ENCODE measurements at places on chromosomes 6 and 20.

DNA sequence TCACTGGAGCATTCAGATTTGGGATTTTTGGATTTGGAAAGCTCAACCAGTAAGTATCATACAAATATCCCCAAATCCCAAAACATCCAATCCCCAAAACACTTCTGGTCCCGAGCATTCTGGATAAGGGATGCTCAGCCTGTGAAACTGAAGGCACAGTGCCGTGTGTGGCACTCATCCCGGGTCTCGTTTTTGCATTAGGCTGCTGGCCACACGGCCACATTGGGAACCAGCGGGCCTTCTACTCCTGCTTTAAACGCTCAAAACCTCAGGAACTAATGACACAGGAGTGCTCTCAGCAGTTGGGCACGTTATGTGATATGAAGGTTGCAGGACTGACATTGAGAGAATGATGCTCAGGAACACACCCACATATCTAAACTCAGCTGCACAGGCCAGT lies 35.6 kb downstream of the PSMG4 start:
- no peak for DNase-seq

DNA sequence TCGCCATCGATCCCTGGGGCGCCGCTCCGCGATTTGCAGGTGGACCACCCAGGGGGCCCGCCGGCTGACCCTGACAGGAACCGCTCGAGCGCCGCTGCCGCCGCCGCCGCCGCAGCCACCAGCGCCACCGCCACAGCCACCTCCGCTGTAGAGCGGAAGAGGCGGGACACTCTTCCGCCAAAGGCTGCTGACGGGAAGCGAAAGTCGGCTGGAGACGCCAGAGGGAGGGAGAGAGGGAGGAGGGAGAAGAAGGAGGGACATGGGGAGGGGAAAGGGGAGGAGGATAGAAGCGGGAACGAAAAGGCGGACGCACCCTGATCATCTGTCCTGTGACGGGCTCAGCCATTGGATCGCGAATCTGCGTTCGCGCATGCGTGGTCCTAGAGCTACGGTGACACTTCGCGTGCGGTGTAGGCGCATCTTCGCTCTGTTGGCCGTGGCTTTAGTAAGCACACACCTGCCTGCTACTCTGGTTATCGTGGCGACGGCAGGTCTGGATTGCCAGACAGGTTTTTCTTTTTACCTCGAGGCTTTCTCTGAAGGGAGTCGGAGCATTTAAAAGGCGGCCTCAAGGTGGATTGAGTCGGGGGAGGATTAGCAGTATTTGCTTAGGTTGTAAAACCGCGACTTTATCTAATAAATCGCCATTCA lies at the start of gene TMEM30A:
TMEM30A (minus strand) TSS at position 161 of the 651 bp plus-strand sequence; CDS start at position 7, 154 bp downstream.
- DNase-seq = peak; percentile 99

- peak; percentile 64 for DNase-seq
These were observed 98.7 kb upstream of the SGK1 start for GRCh38 chr6:134416418-134417154.

DNA sequence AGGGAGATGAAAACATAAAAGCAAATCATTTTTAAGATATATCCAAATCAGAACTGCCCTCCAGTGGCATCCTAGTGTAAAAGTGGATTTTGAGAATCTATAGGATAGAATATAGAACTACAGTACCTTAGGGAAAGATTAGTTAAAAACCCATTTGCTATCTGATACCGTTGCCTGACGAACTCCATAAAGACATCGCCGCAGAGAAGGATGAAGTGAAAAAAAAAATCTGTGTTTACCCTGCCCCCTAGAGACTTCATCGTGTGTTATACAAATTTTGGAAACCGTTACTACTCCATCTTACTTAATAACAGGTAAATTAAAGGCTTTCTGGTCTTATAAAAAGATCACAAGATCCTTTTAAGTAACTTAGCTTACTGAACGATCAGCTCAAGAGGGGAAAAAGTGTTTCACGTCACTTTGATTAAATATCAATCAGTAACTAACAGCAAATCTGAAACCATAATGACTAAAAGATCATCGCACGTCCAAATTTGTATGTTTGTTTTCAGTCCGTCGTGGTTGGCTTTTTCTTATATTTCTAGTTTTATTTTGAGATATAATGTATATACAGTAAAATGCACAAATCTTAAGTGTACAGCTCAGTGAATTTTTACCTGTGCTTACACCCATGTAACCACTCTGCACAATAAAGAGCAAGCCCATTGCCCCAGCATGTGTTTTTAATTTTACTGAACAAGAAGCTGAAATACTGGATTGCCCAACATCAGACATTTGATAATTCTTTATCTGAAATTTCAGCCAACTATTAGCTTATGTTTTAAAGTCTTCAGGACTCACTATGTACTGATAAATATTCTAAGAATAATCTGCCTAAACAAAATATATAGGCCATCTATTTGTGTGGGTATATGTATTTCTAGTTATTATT lies 881 bp upstream of the MCM3 start:
- DNase-seq = peak; percentile 44

DNA sequence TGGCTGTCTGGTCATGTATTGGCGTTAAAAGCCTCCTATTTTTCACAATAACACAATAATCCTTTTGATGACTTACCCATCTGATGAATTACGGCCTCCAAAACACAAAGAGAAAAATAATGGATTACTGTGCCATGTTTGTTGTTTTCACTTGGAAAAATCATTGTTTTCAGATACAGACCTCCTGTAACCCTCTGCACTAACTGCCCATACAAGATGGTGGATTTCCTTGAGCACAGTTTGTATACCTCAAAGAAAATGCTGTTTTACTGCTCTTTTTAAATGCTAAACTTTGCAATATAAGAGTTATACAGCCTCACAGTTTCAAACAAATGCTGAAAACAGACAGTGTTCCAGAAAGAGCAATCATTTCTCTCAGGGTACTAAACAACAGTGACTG lies 61.0 kb downstream of the SMLR1 start:
- DNase-seq = no peak

DNA sequence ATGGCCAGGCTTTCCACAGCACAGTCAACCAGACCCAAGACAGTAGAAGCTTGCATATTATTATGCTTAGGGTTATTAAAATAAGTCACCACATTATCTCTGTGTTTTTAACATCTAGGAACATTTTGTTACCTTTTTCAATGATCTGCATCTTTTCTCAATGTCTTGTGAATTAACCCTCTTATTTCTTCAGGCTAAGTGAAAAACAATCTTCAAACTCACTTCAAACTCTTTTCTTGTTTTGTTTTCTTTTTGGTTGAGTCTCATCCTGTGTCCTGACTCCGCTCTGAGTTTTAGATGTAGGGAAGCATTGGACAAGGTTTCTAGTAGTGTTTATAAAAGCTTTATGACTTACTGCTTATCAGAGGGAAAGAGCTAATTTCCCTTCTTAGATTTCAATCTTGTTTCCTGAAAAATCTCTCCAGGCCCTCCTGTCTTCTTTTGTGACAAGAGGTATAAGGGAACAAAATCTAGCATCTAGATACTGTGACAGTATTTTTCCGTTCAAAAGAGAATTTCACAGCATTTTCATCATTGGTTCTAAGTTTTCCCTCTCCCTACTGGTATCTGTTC lies 26.2 kb downstream of the NOX3 start:
- DNase-seq = no peak

DNA sequence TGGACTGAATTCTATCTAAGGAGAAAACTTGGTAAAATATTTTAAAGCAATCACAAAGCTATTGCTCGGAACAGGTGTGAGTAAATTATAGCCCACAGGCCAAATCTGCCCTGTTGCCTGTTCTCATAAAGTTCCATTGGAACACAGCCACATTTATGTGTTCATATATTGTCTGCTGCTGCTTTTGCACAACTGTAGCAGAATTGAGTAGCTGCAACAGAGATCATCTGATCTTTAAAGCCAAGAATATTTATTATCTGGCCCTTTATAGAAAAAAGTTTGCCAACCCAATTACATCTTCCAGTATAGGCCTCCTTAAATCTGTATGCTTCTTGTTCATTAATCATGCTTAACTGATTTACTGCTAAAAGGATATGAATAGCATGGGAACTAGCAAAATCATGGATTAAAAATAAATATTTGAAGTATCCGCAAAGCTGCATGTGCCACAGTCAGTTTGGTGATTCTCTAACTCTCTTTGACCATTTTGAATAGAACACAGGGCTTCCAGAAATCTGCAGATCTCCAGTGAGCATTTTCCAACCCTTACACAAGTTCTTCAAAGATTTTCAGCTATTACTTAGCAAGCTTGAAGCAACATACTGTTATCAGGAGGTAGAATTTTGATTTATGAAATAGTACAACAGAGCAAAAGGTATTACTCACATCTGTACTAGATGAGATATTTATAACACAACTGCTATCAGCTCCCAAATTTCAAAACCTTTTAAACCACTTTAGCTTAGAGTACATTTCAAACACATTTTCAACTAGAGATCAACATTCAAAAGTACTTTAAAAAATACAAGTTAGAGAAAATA lies 312.6 kb upstream of the ID4 start:
- DNase-seq = no peak

DNA sequence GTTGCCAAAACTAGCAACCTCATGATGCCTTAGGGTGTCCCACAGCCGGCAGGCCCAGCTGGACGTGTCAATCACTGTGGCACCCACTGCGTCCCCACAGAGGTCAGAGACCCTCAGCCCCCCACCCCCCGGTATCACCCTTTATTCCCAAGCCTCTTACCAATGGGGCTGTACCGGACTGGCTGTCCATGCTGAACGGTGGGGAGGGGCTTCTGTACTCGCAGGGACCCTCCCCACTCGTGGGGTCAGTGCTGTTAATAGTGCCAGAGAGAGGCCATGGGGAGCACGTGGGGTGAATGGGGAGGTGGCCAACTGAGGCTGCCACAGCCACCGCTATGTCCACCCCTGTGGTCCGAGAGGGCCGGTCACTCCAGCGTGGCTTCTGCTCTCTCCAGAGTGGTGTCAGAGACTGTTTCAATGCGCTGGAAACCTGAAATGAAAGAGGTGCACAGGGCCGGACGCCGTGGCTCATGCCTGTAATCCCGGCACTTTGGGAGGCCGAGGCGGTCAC lies 68.6 kb downstream of the THBS2 start:
- DNase-seq = no peak

DNA sequence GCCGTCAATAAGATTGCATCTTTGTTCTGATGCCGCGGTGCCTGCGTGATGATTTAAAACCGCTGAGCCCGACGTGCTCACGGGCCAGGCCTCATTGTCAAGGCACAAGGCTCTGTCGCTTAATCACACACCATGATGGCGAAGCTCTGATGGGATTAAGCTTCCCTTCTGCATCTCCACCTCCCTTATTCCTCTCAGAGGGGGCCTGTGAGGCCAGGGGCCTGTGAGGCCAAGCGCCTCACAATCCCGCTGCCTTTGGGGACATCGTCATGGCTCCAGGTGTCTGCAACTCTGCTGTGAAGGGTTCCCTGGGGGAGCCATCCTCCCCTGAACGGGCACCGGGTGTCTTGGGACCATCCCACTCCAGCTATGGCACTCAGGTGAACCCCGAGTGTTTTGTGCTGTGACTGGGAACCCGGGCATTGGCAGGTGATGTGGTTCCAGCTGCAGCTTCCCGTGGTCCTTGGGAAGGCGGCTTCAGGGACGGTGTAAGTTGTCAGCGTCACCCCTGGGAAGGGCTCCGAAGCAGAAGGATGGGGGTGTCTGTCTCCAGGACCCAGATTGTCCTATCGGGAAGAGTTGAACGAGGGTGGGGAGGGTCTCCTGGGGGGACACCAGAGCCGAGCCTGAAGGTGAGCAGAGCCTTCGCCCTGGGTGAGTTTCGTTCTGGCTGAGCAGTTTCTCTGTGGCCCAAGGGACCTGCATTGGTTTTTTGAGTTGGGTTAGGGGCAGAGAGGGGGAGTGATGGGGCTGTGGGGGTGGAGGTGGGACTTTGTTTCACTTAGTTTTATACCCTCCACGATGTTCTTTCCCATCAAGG lies 18.0 kb upstream of the BHLHE23 start:
- DNase-seq = no peak

- DNase-seq = no peak
These were observed 144.5 kb downstream of the SMOC2 start for GRCh38 chr6:168585441-168585840.

GRCh38 chr6:36201612-36202011 lies 5.1 kb downstream of the BRPF3 start:
- no peak for DNase-seq

DNA sequence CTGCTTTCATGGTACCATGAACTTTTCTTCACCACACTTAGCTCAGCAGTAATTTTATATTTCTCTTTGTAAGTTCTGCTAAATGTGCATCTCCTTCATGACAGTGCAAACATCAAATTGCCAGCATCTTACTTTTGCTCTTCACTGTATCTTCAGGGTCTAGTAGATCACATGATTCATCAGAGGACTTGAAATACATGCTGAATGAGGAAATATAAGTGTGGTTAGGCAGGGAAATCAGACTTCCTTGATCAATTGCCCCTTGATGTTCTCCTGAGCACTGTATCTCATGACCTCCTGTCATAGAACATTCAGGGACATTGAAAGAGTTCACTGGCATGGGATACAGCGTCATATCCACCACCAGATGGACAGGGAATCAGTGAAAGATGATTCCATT lies 25.3 kb upstream of the POLR1H start:
- no peak for DNase-seq

- DNase-seq = no peak
These were observed 142.7 kb downstream of the DNAH8 start for GRCh38 chr6:38857815-38858214.

DNA sequence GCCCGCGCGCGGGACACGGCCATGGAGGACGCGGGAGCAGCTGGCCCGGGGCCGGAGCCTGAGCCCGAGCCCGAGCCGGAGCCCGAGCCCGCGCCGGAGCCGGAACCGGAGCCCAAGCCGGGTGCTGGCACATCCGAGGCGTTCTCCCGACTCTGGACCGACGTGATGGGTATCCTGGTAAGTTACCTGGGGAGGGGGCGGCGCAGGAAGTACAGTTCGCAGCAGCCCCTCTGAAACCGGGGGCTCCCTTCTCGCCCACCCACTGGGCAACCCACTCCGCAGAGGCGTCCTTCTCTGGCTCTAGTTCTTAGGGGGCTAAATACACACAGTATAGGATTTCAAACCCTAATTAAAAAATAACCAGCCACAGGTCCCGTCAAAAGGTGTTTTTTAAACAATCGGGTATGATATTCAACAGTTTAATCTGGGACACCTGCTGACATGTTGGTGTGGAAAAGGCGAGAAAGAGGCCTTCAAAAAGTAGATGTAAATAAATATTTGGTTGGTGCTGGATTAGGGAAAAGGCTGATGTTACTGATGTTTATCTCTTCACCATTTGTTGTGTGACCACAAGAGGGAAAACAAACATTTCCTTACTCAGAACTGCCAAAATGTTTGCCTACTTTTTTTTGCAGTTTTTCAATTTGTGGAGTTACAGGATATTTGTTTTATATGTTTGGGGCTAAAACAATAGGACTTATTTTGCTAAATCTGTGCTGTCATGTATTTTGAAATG lies 577 bp downstream of the SASH1 start:
- DNase-seq = no peak

- no peak for DNase-seq
These were observed 10.7 kb downstream of the FIG4 start for GRCh38 chr6:109701774-109702173.

- DNase-seq = no peak
These were observed 14.0 kb downstream of the RBL1 start for GRCh38 chr20:37081717-37082289.

- DNase-seq = no peak
These were observed 12.7 kb downstream of the L3MBTL1 start for GRCh38 chr20:43520074-43520630.
